ENCODE measurements at places on chromosomes 3 and 15. TPM values are rescaled to one million over a fixed set of nuclear protein-coding genes. Genes with fewer than 3 reads are reported as not detected.

BMF gene
- 46.7 TPM for total RNA-seq

- no peak for DNase-seq
These were observed 63.1 kb downstream of the TNIK start for GRCh38 chr3:171397089-171397488.

DNA sequence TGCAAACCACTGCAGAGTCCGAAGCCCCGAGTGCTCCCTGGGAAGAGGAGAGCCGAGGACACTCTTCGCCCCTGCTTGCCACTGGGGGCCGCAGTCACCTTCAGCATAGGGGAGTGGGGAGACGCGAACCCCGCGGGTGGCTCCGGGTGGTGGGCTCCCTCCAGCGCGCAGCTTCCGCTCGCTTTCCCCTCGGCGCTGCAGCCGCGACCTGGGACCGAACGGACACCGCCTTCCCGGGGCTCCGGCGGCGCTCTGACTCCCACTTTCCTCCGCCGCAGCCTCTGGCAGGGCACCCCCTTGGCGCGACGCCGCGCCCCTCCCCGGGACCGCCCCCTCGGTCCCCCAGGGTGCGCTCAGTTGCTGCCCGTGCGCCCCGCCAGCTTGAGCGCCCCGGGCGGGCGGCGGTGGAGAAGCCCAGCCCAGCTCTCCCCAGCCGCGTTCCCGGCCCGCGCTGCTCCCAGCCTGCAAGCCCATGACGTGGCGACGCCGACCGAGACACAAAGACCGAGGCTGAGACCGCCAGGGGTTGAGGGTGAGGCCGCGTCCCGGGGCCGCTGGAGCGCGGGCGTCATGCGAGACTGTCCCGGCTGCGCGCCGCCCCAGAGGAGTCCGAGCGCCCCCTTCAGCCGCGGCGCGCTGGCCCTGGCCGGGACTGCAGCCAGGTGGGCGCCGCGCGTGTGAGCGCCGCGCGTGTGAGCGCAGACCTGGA, at the start of gene MINAR1:
Gene MINAR1, plus strand, starts transcription at position 701 of the 709 bp plus-strand sequence. CDS start 23,812 bp downstream, outside the sequence.
- no peak for DNase-seq

GRCh38 chr3:63364910-63365309, 86.8 kb downstream of the SYNPR start:
- no peak for DNase-seq

DNA sequence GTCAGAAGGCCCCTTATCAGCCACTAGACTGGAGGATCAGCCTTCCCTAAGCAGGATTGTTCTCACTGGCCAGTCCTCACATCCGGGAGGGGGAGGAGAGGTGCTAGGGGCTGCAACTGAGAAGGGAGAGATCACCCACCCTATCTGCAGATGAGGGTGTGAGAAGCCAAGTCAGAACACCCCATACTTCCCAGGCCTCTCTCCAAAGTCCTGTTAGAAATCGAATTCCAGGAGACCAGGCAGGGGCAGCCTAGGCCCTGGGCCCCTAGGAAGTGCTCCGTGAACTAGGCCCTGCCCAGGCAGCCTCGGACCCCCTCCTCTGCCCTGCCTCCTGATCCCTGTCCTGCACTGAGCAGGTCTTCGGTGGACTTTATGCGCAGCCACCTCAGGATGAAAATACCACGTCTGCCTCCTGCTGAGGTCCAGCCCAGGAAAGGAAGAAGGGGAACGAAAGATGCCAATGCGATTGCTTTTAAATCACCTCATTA, 933 bp downstream of the DZIP1L start:
- no peak for DNase-seq

Data from T-cell (primary cell).